Activated CD4-positive, alpha-beta T cell treated with anti-CD3 and anti-CD28 coated beads for 4 hours (primary cell): ENCODE measurements at places on chromosomes 1 and 21.

DNA sequence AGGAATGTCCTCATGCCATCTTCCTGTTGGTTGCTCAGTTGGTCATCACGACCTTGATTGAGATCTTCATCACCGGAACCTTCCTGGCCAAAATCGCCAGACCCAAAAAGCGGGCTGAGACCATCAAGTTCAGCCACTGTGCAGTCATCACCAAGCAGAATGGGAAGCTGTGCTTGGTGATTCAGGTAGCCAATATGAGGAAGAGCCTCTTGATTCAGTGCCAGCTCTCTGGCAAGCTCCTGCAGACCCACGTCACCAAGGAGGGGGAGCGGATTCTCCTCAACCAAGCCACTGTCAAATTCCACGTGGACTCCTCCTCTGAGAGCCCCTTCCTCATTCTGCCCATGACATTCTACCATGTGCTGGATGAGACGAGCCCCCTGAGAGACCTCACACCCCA is 42.9 kb downstream of the KCNJ15 start:
- no peak for DNase-seq

GRCh38 chr1:29579821-29580425 is 343.6 kb downstream of the PTPRU start:
- no peak for DNase-seq

GRCh38 chr1:103333141-103333540 is 192.4 kb upstream of the RNPC3 start:
- DNase-seq: no peak

- DNase-seq: no peak
These were observed at the start of gene KIAA0319L for GRCh38 chr1:35557118-35557610. Gene KIAA0319L (minus strand): TSS chr1:35557403. CDS start chr1:35554491, 2,912 bp downstream.

GRCh38 chr21:42569732-42570301 is 56.2 kb downstream of the SLC37A1 start:
- no peak for DNase-seq
